ENCODE measurements at places on chromosomes 7 and 10. TPM values are rescaled to one million over a fixed set of nuclear protein-coding genes. Genes with fewer than 3 reads are reported as not detected.

DNA sequence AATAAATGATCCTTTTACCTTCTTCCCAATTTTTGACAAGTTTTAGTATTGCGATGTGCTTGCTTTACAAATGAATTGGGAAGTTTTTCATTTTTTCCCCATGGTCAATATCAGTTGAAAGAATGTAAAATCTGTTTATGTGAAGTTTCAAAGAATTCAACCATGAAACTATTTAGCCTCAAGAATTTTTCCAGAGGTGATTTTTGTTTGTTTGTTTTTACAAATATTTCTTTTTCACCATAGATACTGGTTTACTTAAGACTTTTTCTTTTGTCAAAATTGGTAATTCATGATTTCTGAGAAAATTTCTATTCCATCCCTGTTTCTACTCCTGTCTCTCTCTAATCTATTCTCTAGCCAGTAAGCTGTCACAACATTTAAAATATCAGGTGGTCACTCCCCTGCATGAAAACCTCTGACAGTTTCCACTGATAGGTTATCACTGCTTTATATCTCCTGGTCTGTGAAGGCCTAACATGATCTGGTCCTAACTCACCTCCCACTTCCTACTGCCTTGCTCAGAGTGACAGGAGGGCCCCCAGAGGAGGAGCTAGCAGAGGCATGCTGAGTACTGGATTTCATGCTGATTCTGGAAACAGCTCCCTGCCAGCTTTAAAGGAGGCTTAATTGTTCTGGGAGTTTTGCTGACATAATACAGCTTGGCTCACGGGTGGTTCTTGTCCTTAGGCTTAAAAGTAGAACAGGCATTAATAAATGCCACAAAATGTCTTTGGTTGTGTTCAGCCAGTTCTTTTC, 7.6 kb upstream of the ARMS2 start:
- peak; percentile 28 for DNase-seq

GRCh38 chr7:29975561-29975960, 14.0 kb downstream of the SCRN1 start:
- no peak for DNase-seq

Gene GBX1
- polyA plus RNA-seq = not detected

Gene GALNT17
- polyA plus RNA-seq = not detected

Gene CLDN4
- polyA plus RNA-seq = 1.5 TPM

Gene GNGT1
- not detected for polyA plus RNA-seq
